Retinal pigment epithelial cell (primary cell): ENCODE measurements at places on chromosomes 7 and 10.

GRCh38 chr10:71299071-71299785, 19.8 kb upstream of the SLC29A3 start:
- no peak for DNase-seq

DNA sequence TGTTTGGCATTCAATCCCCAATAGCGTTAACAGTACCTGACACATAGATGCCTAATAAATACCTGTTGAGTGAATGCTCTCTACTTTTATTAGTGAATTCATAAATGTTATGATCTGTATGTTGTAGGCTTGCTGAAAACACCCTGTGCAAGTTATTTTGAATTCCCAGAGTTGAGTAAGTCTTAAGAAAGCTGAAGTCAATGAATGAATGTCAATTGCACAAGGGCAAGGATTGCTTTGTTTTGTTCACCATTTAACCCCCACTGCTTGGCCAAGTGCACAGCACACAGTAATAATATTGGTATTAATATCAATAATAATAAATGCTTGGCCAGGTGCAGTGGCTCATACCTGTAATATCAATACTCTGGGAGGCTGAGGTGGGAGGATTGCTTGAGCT, 10.2 kb downstream of the CPA1 start:
- no peak for DNase-seq

- no peak for DNase-seq
Measured at GRCh38 chr10:119208553-119208940, 1.2 kb downstream of the GRK5 start.

DNA sequence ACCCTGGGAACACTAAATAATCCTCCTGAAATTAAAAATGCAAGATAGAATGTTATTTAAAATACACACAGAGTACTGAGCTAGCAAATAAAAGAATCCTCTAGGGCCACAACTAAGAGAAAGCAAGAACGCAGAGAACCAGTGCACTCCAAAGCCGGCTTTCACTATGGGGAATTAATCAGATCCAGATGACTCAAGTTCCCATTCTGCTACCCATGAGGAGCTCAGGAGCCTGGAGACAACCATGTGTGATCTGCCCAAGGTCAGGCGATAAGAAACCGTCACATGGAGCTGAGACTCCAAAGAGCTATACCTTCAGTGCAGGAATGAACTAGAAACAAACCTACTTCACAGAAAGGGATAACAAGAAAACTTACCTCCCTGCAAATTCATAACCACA, 19.5 kb upstream of the CYREN start:
- DNase-seq: no peak

DNA sequence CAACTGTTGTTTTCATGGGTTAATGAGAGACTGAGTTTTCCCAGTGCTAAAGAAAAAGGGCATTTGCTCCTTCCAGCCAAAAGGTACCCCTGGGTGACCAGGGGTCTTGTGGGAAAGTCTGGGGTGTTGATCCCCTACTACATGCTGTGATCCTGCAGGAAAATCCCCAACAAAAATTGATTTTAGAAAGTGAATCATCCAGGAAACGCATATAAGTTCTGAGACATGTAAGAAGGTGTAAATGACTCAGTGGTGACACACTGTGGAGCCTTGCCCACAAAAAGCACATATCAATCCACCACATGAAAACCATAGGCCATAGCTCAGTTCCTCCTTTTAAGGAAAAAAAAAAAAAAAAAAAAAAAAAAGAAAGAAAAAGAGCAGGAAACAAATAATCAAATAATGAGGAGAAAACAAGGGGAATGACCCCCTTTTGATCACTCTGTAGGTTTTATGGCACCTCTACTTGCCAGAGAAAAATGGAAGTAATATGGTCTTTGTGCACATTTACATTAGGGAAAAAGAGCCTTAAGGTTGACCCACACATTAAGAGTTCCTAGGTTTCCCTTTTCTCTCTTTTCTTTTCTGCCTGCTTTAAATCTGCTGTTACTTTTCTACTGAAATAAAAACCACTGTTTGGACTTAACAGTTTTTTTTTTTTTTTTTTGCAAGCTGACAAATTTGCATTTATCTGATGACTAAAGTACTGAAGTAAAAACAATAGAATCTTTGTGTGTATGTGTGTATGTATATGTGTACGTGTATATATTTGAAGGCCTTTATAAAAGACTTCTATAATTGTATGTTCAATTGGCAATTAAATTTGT, 386.0 kb downstream of the KIF20B start:
- DNase-seq: no peak

DNA sequence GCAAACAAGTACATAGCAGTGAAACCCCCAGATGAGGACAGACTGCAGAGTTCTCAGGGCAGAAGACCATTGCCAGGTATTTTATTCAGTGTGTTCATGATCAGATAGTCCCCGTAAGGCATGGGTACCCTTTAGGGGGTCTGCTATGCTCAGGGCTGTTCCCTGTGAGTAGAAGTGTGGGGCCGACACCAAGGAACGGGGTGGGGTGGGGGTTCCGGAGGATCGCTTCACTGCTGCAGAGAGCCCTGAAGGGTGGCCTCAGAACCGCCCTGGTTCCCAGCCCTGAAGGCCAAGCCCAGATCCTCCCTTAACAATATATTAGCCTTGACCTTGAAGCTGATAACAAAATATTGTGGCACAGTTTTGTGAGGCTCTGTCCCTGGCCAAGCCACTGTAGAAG, 89.6 kb downstream of the ACTR3B start:
- no peak for DNase-seq

GRCh38 chr7:50348469-50349162, 44.1 kb downstream of the IKZF1 start:
- DNase-seq: no peak

GRCh38 chr7:106179256-106179655, 67.1 kb upstream of the SYPL1 start:
- DNase-seq: no peak

DNA sequence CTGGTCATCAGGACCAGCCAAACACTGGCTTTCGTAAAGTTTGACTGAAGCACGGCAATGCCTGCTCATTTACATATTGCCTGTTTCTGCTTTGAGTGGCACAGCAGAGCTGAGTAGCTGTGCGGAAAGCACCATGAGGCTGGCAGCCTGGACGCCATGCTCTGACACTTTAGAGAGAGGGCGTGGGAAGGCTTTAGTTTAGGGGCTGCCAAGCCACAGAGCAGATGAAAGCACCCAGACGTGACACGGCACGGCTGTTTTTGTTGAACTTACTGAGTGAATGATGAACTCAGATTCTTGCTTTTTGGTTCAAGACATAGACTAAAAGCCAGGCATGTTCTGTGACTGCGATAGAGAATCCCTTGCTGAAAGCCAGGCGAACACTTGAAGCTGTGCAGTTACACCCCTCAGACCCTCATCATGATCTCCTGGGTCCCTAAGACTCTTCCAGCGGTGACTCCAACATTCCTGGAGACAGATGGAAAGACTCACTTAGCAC, 182.1 kb downstream of the ZMYND11 start:
- DNase-seq: no peak

- no peak for DNase-seq
Measured at GRCh38 chr10:62233356-62234076, 35.1 kb downstream of the RTKN2 start.

DNA sequence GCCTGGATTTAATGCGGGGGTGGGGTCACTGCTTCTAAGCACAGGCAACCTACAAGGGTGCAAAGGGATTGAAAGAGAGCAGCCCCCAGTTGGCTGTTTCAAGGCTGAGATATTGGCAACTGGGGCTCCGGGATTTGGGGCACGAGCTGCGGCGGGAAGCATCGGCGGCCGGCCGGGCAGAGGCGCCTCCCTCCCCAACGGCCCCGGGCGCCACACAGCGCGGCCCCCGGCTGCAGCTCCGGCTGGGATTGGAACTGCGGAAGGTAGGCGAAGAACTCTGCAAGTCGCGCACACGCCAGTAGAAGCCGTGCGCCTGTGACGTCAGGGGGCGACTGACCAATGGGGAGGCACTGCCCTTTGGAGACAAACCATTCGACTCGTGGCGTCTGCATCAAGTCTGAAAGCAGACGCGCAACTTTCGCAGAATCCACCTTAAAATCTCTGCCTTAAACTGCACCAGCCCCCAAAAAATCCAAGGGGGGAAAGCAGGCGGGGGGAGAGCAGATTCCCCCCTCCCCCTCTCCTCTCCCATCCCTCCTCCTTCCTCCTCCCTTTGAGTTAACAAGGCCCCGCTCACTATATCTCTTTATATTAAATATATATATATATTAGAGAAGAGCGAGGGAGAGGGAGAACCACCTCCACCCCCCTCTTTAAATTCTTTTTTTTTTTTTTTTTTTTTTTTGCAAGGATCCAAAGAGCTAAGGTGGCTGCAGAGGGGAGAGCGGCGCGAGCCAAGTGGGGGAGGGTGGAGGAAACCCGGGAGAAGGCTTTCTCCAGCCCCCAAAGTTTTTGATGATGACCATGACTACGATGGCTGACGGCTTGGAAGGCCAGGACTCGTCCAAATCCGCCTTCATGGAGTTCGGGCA, at the start of gene DLX6:
Gene DLX6, plus strand, starts transcription at position 371 of the 872 bp plus-strand sequence. Its CDS starts 425 bp downstream, at position 796.
- DNase-seq: no peak

DNA sequence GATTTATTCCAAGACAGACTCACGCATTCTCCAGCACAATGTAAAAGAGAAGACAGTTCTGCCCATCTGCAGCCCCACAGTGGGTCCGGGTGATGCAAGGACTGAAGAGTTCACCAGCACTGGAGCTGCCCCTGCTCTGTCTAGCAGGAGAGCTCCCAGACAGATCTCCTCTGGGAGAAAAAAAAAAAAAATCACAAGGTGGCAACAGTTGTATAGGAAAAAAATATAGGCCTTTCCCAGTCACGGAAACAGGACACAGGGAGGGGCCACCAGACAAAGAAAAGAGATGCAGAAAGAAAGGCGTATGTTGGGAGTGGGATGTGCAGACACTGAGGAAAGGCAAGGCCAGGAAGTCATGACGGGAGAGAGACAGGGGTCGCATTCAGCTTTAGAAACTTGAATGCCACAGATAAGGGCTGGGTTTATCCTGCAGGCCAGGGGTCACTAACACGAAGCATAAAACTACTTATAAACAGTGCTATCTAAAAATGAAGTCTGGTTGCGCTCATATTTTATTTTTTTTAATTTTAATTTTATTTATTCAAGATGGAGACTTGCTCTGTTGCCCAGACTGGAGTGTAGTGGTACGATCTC, 54.1 kb downstream of the FAM171A1 start:
- no peak for DNase-seq

GRCh38 chr10:102116656-102117055, 3.5 kb downstream of the LDB1 start:
- no peak for DNase-seq

DNA sequence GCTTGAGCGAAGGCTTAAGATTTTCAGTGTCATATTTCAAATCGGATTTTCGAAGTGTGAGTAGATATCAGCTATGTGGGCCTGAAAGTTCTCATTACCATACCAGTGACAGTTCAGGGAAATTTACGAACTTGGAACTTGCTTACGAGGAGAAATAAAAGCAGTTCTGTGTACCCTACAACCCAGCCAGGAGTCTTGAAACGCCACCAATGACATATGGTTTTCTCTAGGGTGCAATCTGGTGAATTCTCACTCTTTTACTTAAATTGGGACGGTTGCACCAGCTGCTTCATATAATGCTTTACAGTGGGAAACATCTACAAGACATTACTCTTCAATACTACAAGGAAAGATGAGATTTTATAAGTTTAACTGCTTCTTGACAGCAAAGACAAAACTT, 253.6 kb upstream of the FOXK1 start:
- no peak for DNase-seq

DNA sequence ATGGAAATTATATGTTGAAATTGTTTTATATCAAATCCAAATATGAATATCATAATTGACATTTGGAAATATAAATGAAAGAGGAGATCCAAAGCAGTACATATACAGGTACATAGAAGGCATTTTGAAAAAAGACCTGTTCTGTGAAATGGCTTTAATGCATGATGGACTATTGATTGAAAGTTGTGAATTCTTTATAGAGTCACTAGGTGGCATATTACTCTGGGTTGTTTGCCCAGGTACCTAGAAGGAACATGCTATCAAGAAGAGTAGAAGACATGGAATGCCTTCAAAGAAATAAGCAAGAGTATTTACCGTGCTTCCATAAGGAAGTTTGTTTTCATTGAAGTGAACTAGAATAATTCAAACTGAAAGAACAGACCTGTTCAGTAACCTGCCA, 160.0 kb upstream of the ANK3 start:
- no peak for DNase-seq

DNA sequence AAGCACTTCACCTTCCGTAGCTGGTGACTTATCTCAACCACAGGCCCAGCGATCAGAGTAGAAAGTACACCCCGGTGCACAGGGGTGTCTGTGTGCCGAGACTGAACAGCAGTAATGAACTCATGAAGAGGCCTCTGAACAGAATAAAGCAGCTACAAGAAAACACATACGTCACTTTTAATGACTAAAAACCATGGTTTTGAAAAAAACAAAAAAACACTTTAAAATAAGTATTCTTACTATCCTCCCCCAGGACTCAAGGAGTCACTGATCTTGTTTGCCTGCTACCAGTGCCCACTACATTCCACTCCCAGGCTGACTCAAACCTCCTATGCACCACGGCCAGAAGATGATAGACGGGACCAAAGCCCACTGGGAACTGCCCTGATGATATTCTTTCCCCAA, 53.8 kb downstream of the NCAPG2 start:
- no peak for DNase-seq

DNA sequence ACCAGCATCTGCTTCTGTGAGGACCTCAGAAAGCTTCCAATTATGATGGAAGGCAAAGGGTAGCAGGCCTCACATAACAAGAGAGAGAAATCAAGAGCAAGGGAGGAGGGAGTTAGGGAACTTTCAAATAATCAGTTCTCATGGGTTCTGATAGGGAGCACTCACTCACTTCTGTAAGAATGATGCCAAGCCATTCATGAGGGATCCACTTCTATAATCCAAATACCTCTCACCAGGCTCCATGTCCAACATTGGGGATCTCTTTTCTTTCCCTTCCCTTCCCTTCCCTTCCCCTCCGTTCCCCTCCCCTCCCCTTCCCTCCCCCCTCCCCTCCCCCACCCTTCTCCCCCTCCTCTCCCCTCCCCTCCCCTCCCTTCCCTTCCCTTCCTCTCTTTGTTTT, 884.6 kb upstream of the GHITM start:
- no peak for DNase-seq

- no peak for DNase-seq
Measured at GRCh38 chr10:101217450-101218281, 11.6 kb downstream of the LBX1 start.
